ENCODE measurements at places on chromosomes 4 and X.

DNA sequence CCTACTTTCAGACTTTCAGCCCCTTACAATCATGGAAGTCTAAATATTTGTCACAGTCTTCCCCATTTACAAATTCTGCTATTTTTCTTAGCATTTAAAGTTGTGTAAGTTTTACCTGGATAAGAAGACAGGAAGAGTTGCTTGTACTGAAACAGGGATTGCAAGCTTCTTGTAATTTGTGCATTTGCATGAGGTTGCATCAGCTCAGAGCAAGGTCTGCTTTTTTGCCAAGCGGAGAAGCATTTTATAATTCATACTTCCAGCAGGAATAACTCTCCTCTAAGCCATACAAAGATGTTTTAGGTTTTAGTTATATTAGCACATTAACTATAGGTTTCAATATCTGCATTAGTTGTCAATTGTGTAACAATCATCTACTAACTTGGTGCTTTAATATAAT lies 922.0 kb upstream of the PABPC4L start:
- no peak for DNase-seq

DNA sequence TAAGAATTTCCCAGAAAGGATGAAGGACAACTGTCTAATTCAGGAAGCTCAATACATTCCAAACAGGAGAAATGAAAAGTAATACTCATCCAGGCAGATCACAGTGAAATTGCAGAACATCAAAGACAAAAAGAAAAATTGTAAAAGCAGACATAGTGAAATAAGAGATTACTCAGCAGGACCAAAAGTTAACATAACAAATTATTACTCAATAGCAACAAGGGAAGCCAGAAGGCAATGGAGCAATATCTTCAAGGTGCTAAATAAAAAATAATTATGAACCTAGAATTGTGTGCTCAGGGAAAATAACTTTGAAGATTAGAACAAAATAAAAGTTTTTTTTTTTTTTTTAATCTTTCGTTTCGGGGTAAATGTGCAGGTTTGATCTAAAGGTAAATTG lies 30.5 kb upstream of the ENPP6 start:
- no peak for DNase-seq

GRCh38 chr4:34417160-34417559 lies 1827.2 kb downstream of the ARAP2 start:
- DNase-seq: no peak

DNA sequence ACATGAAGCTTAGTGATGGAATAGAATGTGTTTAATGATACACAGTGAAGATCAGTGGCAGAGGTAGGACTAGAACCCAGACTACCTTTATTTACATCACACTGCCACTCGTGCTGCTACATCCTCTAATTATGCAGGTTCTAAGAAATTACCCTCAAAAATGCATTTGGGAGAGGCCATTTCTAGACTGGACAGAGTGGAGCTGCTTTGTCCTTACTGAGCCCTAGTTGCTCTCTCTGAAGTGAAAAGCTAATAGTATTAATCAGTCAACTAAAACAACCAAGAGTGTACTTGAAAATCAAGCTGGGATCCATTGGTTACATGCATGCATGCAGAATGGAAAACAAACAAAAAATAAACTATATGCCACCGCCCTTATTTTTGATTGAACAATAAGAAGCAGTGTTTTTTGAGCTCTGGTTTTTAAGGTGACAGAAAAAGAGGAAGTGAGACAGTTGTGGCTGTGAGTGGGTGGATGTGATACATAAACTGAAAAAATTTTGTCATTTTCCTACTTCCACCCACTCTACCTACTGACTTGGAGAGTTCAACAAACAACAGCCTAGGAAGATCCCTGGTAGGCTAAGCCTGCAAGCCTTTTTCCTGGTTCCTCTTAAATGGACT lies 6.8 kb upstream of the VSIG4 start:
- DNase-seq: no peak

Measured in activated T-cell treated with anti-CD3 and anti-CD28 coated beads, Interleukin-2, amount 50 U/mL, for 1 hour (primary cell).